Fibroblast of skin of right quadriceps (primary cell): ENCODE measurements at places on chromosomes 7 and 10.

- DNase-seq, result peak; percentile 39
These were observed 11.1 kb downstream of the MCU start for GRCh38 chr10:72702868-72703581.

DNA sequence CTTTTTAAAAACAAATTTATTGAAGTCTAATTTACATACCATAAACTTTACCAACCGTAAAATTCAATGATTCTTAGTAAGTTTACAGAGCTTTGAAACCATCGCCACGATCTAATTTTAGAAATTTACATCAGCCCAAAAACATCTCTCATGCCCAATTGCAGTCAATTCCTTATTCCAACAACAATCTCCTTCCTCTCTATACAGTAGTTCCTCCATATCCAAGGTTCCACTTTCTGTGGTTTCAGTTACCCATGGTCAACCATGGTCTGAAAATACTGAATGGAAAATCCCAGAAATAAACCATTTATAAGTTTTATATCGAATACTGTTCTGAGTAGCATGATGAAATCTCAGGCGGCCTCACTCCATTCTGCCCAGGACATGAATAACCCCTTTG is 183.4 kb upstream of the ADCY1 start:
- DNase-seq, result peak; percentile 12

- no peak for DNase-seq
These were observed 12.9 kb upstream of the SORBS1 start for GRCh38 chr10:95573964-95574604.

DNA sequence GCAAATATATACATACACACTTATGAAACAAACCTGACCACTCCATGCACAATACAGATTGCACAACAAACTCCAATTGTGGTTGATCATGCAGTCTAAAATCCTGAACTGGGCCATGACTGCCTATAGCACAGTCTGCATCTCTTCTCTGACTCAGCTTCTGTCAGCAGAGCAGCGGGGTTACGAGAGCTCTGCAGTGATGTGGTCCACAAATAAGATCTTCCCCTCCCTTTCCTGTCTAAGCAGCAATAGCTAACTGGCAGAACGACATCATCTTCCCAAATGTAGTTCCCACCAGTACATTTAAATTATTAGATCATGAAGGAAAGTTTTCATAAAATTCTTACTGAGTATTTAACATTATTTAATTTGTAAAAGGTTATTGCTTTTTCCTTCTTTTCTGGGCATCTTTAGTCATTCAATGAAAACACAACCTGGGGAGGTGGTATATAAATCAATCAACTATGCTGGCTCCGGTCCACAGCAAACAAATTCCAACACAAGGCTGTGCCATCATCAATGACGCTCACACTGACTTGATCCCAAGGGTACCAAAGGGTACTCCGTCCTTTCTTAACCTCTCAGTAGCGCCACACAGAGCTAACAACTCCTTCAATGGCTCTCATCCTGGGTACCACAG is 17.1 kb downstream of the ARHGAP21 start:
- DNase-seq, result peak; percentile 95

DNA sequence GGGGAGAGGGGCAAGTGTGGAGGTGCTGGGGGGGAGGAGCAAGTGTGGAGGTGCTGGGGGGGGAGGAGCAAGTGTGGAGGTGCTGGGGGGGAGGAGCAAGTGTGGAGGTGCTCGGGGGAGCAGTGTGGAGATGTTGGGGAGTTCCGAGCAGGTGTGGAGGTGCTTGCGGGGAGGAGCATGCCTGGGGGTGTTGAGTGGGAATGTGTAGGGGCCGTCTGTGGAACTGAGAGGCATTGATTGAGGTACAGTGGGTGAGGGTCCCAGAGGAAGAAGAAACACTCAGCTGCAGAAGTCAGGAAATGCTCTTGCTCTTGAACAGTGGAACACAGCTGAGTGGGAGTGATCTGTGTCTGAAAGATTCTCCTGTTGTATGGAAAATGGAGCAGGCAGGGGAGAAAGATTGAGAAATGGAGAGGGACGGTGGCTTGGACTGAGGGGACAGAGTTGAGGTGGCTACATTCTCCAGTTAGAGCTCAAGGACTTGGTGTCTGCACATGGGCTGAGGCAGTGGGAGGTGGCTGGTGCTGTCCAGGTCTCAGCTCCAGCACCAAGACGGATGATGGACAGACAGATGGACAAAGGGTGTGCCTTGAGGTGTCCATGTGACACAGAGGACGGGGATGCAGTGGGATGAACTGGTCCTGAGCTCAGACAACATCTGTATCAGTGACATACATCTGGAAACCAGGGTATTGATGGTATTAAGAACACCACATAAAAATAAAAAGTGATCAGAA is 25.2 kb upstream of the NCAPG2 start:
- no peak for DNase-seq

- peak; percentile 3 for DNase-seq
These were observed 576.1 kb upstream of the LRRTM3 start for GRCh38 chr10:66349726-66350125.

DNA sequence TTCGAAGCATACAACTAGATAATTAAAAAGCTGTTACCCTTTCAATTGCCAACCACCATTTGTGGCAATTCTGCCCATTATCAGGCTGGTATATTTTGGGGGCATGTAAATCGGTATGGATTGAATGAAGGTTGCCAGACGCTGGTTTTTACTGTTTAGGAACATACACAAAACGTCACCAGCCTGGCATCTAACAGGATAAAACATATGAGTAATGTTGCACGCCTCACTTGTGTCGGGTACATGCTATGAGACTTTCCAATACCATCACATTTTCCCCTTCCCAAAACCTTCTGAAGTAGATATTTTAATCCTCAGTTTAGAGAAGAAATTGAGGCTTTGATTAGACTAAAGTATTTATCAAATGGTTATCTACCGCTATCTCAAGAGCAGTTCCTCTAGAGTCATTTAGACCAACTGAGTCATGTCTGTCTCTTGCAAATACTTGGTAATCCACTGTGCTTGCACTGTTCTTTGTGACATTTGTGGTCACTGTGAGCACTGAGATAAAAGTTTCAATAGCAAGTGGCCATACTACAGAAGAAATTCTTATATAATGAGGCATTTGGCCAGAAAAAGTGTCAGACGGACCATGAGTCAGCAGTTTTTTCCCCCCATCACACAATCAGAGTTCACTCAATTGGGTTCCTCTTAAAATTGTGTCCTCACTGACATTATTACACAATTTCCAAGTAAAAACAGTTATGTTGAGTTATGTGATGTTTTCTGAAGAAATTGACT is 498.7 kb downstream of the NXPH1 start:
- peak; percentile 7 for DNase-seq

- DNase-seq, result peak; percentile 92
These were observed 137.7 kb downstream of the RTKN2 start for GRCh38 chr10:62130948-62131347.

DNA sequence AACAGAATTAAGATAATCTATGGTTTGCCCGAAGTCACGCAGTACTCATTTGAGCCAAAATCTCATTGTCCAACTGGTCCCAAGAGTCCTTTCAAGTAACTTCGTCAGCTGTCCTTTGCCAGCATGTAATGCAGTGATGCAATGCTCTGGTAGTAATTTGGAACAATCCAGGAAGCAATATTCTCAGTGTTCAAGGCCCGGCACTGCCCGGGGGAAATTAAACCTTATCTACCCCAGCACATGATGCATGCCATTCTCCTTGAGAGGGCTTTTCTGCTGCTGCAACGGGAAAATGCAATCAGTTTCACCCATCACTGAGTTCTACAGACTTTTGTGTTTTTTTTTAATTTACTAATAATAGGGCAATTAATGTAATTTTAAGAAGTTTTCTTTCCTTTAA is 77.6 kb upstream of the NME8 start:
- DNase-seq, result no peak
